Mucosa of gallbladder (tissue), 1 donor: ENCODE measurements at places on chromosomes 7 and 10. TPM values are rescaled to one million over a fixed set of nuclear protein-coding genes. Genes with fewer than 3 reads are reported as not detected.

Gene EN2
- not detected for total RNA-seq

Gene CDHR3
- total RNA-seq, result 3.1 TPM

Gene INA
- total RNA-seq, result 0.40 TPM

Gene LLCFC1
- total RNA-seq, result not detected

Gene DOCK4
- total RNA-seq, result 26.1 TPM

Gene COL13A1
- total RNA-seq, result 2.5 TPM

Gene STEAP1B
- total RNA-seq, result not detected

Gene COPG2
- total RNA-seq, result 25.8 TPM

Gene PANK1
- 18.2 TPM for total RNA-seq

Gene LOXL4
- 4.9 TPM for total RNA-seq

Gene CELF2
- total RNA-seq, result 24.6 TPM
